ENCODE measurements at places on chromosomes 7 and 10. TPM values are rescaled to one million over a fixed set of nuclear protein-coding genes. Genes with fewer than 3 reads are reported as not detected.

Gene ETV1
- 0.83 TPM for total RNA-seq

- no peak for DNase-seq
These were observed 46.9 kb downstream of the GPR141 start for GRCh38 chr7:37730501-37730900.

- DNase-seq, result no peak
These were observed 149.9 kb upstream of the COL1A2 start for GRCh38 chr7:94244760-94245159.

- DNase-seq, result no peak
These were observed 59.6 kb downstream of the NEURL1 start for GRCh38 chr10:103552856-103553742.

DNA sequence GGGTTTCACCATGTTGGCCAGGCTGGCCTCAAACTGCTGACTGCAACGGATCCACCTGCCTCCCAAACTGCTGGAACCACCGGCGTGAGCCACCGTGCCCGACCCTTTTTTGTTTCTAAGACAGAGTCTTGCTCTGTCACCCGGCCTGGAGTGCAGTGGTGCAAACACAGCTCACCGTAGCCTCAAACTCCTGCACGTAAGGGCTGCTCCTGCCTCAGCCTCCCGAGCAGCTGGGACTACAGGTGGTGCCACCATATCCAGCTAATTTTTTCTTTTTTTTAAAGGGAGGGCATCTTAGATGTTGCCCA is 36.4 kb downstream of the ADAP1 start:
- no peak for DNase-seq

- DNase-seq, result no peak
These were observed 7.3 kb downstream of the JCAD start for GRCh38 chr10:30052062-30052461.

- no peak for DNase-seq
These were observed 242.2 kb upstream of the GRB10 start for GRCh38 chr7:51024867-51025266.

DNA sequence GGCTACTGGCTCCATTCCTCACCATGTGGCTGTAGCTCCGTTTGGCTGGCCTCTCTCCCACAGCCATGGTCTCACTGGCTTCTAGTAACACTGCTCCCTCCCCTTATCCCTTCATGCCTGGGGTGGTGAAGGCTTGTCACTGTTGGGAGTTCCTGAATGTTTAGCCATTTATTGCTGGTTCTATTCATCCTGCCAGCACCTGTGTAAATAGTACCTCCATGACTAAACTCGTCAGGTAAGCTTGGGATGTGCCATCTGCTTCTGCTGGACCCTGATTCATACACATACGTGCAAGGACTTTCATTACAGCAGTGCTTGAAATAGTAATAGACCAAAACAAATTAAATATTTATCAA is 61.6 kb downstream of the CCDC71L start:
- no peak for DNase-seq

- no peak for DNase-seq
These were observed 1.8 kb downstream of the PRF1 start for GRCh38 chr10:70600512-70601395.

Gene HOGA1
- 1.0 TPM for total RNA-seq

Data from esophagus squamous epithelium (tissue), 5 donors.